CMK (cell line): ENCODE measurements at places on chromosomes 1 and 21.

DNA sequence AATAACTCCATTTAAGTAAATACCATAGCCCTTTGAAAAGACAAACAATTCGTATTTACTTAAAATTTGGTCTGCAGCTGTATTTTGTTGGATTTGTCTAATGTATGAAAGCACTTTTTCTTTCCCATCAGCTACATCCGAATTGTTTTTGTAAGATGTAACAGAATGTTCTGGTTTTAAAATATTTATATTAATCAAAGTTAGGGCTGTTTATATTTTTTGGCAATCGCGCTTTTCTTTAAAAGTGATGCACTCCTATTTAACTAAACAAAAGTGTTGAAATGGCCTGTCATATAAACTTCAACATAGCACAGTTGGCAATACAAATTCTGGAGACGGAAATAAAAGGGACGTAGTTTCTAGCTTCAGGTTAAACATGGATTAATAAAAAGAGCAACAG lies 216.3 kb upstream of the ADGRL2 start:
- DNase-seq, result no peak

DNA sequence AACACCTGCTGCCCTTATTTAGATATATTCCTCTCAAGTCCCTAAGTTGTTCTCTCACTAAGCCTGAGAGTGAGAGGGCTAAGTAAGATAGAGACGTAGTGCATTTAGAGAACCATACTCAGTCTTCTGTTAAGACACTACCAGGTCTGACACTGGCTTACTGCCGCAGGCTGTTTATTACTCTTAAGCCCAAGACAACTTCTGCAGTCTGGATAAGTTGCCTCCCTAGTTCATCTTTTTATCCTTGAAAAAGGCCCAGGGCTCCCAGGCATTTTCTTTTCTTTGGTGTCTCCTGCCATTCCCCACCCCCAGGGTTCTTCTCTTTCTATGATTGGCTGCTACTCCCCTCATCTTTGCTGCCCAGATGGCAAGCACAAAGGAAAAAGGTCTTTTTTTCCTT lies 38.7 kb downstream of the CACHD1 start:
- no peak for DNase-seq

GRCh38 chr1:43821471-43821870 lies 112.1 kb upstream of the ARTN start:
- no peak for DNase-seq

DNA sequence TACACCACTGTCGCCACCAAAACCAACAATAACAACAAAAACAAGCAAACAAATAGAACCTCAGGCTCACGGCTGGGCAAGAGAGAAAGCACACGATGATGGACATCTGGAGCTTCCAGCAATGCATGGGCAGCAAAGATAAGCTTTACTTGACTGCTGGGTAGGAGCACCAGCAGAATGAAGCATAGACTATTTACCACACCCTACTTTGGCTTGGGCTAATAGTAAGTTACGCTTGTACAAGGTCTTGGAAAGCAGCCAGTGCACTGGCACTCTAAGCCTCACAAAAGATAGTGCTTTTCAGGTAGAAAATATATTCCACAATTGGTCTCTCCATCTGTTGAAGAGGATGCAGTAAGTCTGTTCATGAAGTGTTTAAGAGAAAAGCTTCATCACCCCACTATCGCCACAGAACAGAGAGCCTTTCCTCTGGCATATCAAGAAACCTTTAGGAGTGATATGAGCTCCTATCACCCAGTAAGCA lies 13.6 kb downstream of the ADIPOR1 start:
- peak; percentile 69 for DNase-seq

- DNase-seq, result no peak
These were observed 45.7 kb downstream of the PEX14 start for GRCh38 chr1:10520497-10520896.

- no peak for DNase-seq
These were observed 18.9 kb upstream of the BATF3 start for GRCh38 chr1:212718499-212718898.

GRCh38 chr1:221576268-221576667 lies 165.6 kb downstream of the DUSP10 start:
- DNase-seq, result no peak

DNA sequence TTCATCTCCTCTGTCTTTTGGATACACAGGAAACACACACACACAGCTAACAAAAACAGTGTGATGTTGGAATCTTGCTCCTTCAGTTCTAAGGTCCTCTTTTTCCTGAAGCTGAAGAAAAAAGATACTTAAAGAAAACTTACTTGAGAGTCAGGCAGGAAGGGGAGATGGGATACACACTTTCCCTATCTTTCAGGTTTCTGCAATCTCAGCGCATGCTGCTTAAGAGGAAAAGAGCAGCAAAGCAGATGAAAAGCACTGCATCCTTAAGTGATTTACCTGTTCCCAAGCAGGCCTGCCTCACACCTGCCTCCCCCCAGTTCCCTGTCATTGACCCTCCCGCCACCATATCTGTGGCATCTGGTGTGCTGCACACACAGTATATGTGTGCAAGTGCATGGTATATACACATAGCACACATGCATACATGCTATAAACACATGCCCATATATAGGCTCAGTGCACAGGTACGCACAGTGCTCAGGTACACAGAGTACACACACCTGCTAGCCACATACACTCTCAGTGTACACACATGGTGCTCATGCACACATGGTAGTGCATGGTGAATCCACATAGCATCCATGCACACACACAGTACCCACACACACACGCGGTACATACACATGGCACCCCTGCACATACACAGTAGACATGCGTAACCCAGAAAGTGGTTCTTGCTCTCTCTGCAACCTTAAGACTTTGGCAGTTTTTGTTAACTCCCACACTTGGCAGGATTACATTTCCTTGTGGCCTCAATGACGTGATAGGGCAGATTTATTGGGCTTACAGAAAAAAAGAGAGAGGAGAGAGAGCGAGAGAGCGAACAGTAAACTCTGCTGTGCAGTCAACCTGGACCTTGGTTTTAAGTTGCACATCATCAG lies 166.9 kb downstream of the TOMM20 start:
- DNase-seq, result no peak
